ENCODE measurements at places on chromosomes 3 and 15.

- no peak for DNase-seq
These were observed 12.9 kb upstream of the RASGRP1 start for GRCh38 chr15:38577424-38577987.

DNA sequence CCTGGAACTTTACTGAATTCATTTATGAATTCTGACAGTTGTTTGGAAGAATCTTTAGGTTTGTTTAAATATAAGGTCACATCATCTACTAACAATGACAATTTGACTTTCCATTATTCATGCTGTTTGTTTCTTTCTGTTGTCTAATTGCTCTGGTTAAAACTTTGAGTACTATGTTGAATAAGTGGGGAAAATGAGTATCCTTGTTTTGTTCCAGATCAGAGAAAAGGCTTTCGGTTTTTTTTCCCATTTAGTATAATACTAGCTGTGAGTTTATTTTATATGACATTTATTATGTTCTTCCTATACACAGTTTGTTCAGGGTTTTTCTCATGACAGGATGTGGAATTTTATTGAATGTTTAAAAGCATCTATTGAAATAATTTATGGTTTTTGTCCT lies 11.3 kb upstream of the TUBGCP5 start:
- DNase-seq, result no peak

DNA sequence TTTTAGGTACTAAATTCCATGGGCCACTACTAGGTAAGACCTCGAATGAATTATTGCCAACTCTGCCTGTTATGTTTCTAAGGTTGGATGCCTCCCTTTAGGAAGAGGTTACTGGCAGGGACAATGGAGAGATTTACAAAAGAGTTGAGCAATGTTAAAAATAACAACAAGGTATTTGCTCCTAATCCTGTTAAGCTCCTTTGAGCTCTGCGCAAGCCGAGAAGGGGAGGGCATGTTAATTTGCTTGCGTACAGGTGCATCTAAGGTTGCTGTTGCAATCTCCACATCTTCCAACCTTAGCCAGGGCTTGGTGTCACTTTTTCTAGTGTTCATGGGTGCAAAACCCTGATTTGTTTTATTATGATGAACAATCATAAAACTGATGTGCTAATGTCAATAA lies 161.5 kb upstream of the TPM1 start:
- DNase-seq, result no peak

DNA sequence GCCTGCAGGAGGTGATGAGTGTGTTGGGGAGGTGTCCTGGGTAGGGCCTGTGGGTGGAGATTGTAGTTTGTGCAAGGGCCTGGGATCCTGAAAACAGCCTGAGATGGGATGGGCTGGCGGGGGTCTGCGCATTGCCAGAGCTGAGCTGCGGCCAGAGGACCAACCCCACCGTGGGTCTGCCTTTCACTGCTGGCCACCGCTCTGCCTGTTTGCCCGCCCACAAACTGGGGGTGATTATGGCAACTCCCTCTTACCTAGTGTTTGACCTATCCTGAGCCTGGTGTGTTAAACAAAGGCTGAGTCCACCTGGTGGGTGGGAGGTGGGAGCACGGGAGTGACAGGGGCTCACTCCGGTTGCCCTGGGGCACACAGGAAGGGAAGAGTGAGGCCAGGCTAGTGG lies 9.8 kb downstream of the ABTB1 start:
- DNase-seq, result no peak

DNA sequence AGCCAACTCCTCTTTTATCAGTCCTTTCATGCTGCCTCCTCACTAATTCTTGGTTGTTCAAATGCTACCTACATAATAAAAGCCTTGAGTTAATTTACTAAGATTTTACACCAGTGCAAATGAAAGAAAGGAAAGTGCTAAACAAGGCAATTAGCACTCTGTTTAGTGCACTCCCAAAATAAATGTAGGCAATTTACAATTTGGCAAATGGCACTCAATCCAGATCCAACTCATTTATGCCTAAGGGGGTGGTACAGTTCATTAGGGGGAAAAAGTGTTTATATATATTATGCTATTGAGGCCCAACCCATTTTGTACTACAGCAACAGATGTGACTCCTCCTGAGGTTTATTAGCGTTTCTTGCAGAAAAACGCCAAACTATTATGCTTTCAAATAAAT lies 370.1 kb downstream of the NR2F2 start:
- DNase-seq, result no peak

- no peak for DNase-seq
These were observed 3.0 kb upstream of the NGRN start for GRCh38 chr15:90262426-90262825.

- no peak for DNase-seq
These were observed 116.6 kb upstream of the TSC22D2 start for GRCh38 chr3:150291515-150291914.

GRCh38 chr3:52366527-52366926 lies 50.4 kb downstream of the DNAH1 start:
- DNase-seq, result no peak

- DNase-seq, result no peak
These were observed 20.9 kb downstream of the ALDH1L1 start for GRCh38 chr3:126159476-126159875.

- DNase-seq, result no peak
These were observed 518.6 kb downstream of the GBE1 start for GRCh38 chr3:81242871-81243270.
